ENCODE measurements at places on chromosomes 2 and 18.

- peak; percentile 31 for DNase-seq
Observed at GRCh38 chr18:76405681-76406356, 89.2 kb downstream of the ZNF516 start.

DNA sequence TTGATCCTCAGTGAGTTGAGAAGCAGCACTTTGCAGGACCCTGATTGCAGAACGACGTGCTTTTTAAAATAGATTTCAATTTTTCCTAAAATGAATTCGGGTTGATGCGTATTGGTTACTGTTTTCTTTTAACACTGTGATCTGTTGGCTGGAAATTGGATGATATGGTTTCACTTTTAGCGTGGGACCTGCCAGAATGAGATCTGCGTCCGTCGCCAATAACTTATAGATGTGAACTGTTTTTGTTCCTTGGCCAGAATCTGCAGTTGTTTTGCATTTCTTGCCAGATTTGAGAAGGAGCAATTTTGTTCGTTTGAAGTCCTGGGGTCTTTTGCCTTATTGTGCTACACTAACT lies 703 bp downstream of the UGGT1 start:
- no peak for DNase-seq

DNA sequence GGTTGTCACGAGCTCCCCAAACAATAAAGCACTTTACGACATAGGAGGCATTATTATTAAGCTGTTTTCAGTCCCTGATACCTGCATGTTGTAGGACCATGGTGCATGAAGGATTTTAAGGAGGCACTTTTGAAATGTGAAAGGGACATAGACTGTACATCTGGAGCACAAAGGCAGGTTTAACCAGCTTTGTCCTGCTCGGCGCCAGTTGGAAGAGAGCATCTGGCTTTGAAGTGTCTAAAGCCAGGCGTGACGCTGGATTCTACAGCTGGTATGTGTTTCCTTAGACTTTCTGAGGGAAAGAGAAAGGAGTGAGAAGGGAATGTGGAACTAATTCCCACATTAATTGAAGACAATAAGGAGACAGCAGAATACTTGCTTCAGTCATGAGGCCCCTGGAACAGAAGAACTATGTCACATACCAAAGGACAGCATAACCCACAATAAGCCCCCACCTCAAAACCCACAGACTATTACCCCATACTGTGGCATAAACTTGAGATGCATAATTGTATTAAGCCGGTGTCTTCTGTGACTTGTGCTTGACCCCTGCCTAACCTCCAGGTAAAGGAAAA lies 381.0 kb upstream of the MEX3C start:
- no peak for DNase-seq

DNA sequence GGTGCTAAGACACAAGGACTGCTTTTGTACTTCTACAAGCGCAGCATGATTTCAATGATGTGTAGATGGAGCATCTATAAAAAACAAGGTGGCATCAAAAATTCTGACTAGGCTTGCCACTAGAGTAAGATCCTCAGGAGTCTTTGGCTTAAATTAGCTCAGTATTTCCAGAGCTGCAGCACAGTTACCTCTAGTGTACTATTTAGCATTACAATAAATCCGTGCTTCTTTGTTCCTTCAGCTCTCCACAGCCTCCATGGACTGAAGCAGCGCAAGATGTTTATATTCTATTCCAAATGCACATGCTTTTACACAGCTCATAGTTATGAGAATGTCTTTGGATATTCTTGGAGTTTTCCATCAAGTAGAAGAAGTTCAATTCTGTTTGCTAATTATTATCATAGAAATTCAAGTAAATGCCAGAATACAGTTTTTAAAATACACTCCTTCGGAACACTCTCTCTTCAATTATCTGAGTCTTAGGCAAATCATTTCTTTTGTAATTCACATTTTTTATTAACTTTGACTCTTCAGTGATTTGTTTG lies 1133.0 kb upstream of the LRRTM1 start:
- DNase-seq = no peak

DNA sequence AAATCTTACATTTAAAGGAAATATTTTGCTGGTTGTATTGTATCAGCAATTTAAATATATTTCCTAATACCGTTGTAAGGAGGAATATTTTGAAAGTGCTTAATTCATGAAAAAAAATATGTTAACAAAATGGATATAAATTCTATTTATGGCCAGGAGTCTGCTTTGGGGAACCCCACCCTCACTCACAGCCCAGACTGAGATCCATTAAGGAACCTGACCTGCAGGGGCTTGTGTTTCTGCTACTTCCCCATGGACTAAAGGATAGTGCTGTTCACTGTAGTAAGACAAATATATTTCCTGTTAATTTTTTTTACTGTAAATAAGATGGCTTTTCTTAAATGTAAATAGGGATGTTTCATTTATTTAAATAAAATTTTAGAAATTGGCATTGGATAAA lies 221.9 kb upstream of the COL3A1 start:
- no peak for DNase-seq

DNA sequence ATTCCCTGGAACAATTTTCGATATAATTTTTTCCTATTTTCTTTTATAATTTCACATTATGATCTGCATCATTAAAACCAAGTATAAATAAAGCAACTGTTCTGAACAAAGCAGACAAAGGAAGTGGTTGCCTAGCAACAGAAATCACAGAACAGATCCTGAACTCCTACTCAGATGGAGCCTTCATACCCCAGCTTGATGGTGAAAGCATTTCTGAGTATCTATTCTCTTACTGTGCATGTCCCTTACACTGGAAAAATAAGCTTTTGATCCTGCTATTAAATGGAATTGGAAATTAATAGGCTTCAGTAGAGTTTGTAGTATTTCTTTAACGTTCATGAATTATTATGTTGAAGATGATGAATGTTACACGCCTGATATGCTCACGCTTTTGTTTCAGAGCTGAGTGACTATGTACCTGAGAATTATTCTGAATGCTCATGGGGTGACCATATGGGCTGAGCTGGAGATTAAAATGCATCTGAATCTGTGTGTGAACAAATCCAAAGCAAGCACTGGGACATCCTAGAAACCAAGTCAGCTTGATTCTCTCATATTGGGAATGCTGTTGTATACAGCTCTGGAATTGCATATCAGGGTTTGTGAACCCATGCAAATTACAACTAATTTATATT lies 254.0 kb downstream of the KCNJ3 start:
- DNase-seq = no peak

GRCh38 chr2:196952936-196953335 lies 26.4 kb upstream of the PGAP1 start:
- no peak for DNase-seq

DNA sequence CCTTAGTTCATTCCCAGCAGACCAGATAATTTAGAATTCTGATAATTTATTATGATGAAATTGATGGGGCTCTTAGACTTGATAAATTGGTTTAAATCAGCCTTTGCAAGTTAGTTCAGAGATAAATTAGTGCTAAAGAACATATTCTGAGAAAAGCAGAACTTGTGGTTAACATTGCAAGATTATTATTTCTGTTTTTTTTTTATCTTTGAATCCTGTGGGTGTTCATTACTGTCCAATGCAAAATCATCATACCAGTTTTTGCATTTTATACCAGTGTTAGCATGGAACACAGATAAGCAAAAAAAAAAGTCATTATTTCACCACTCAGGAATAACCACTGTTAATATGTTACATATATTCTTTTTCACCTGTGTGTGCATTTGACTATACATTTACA lies 9.1 kb downstream of the SEPTIN2 start:
- DNase-seq = no peak
